Astrocyte (in vitro differentiated cells and primary cell): ENCODE measurements at places on chromosomes 6 and 20. TPM values are rescaled to one million over a fixed set of nuclear protein-coding genes. Genes with fewer than 3 reads are reported as not detected.
A peak's percentile ranks its signal among the peaks of the same experiment; 100 is the strongest.

DNA sequence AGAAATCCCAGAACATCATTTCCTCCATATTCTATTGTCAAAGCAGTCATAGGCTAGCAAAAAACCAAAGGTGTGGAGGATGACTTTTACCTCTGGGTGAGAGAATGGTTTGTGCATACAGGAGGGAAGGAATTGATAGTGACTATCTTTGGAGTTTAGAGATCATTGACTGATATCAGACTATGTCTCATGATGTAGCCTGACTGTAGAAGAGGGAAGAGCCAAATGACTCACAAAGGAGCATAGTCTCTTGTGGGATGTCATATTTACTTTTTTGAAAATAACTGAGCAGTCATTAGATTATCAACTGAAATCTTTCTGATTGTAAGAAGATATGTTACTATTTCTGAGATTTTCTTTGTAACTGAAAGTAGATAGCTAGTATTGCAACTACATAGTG, 158.5 kb downstream of the FLRT3 start:
- no peak for DNase-seq

DNA sequence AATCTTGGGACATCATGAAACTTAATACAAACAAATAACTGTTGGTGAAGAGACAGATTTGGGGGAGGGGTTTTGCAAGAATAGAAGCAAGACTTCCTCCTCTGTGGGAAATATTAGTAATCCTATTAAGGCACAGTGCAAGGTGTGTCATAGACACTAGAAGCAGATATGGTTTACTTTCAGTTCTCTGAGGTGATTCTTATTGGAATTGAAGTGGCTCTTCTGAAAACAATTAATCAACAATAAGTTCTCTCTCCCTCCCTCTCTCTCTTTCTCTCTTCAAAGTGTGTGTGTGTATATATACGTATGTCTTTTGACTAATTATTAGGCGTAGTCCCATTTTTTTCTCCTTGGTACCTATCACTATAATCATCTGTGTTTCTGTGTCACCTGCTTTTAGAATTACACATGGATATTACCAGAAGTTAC, 99.8 kb downstream of the HIVEP2 start:
- DNase-seq = peak; percentile 40

DNA sequence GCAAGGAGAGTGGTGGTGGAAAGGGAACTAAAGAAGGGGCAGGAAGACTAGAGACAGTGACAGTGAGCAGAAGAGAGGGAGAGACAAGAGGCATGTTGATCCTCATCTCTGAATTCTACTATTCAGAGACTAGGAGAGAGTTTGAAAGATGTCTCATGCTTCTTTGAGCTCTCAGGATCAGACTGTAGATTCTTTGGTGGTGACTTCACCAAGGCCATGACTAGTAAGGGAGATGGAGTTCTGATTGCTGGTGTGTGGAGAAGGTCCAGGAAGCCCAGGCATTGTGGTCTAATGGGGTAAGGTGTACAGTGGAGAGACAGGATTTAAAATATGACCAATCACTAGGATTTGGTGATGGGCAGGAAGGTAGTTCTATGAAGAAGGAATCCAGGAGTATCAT, 713 bp downstream of the WFDC9 start:
- no peak for DNase-seq

DNA sequence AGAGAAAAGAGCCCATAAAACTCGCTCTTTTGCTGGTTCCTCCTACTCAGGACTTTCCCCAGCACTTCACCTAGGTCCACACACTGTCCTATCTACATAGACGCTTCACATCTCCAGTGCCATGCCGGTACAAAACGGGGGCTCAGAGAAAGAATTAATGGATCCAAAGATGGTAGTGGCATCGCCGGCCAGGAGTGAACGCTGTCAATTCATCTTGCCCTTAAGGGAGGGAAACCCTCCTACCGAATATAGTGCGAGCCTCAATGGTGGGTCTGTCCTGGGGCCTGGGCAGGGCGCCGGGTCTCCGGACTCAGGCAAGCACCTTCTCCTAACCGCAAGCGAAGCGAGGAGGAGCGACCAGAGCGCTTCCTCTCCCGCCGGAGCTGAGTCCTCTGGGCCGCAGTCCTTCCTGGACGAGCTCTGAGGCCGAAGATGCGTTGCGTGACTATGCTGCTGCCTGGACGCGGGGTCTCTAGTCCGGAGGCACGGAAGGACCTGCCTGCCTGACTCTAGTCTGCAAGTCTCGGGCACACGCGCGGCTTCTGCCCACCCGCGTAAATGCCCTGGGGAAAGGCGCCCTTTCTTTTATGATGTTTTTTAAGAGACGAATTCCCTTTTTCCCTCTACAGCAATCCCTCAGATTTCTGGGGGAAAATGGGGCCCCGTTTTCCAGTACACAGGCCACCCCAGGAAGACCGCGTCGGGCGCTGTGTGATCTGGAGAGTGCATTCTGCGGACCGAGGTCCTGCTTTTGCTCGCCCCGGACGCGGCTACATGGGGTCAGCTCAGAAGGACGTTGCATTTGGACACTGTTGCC, 100.1 kb upstream of the PRDM1 start:
- no peak for DNase-seq

- DNase-seq = no peak
Observed at GRCh38 chr20:49560646-49561045, 7.3 kb downstream of the PTGIS start.

The FOXQ1 gene
- 0.24 and 0.39 TPM in 2 replicates for total RNA-seq

The RBL1 gene
- total RNA-seq = 2.4 and 3.4 TPM in 2 replicates

The ARMC12 gene
- 0.25 TPM in 1 of 2 replicates, not detected in the other for total RNA-seq

DNA sequence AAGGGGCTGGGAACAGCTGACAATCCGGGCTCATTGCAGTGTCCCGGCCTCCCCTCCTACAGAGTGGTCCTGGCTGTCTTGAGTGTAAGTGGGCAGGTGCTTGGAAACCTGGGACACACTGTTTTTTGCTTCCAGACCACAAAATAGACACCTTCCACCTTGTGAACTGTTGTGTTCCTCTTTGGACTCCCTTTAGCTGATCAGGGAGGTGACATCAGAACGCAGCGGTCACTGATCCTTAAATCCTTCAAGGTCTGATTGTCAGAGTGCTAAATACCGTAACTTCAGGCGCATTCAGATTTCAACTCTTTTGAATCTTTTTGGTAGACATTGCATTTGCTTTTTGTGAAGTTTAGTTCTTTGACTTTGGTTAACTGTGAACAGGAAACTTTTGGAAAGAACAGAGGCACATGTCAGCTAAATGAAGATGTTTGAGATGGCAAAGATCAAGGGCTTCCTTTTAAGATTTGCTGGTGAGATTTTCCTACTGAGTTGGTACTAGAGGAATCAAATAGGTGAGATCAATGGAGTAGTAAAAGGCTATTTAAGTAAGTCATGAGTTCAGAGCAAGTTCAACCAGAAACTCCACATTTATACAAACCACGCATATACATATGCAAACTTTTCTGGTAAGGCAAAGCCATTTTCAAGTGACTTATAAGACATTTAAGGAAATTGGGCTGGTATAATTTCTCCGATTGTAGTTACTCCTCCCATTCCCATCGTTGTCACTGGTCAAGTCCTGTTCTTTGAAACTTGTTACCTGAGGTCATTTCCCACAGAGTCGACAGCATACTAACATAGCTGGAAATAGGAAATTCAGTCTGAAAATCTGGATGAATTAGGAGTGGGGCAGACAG, 6.3 kb downstream of the PPP1R3G start:
- no peak for DNase-seq

DNA sequence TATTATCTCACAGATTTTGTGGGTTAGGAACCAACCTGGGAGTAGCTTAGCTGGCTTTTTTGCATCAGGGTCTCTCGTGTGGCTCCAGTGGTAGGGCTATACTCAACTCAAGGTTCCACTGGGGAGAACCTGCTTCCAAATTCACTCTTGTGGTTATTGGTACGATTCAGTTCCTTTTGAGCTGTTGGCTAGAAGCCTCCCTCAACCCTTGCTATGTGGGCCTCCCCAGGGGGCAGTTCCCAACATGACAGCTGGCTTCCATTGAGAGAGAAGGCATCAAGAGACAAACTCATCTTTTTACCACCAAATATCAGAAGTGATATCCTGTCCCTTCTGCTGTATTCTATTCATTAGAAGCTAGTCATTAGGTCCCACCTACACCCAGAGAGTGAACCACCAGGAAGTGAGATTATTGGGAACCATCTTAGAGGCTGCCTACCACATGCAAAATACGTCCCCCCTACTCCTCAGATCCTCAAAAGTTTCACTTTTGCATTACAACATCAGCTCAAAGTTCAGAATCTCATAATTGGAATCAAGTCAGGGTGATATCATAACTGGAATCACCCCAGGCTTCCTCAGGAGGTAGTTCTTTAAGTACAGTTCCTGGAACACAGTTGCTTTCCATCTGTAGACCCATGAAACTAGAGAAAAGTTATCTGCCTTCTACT, 30.9 kb downstream of the MKKS start:
- DNase-seq = no peak

GRCh38 chr6:103122766-103123601, 1729.5 kb downstream of the GRIK2 start:
- DNase-seq = peak; percentile 6

GRCh38 chr6:82492134-82492533, 128.5 kb downstream of the TPBG start:
- DNase-seq = no peak

DNA sequence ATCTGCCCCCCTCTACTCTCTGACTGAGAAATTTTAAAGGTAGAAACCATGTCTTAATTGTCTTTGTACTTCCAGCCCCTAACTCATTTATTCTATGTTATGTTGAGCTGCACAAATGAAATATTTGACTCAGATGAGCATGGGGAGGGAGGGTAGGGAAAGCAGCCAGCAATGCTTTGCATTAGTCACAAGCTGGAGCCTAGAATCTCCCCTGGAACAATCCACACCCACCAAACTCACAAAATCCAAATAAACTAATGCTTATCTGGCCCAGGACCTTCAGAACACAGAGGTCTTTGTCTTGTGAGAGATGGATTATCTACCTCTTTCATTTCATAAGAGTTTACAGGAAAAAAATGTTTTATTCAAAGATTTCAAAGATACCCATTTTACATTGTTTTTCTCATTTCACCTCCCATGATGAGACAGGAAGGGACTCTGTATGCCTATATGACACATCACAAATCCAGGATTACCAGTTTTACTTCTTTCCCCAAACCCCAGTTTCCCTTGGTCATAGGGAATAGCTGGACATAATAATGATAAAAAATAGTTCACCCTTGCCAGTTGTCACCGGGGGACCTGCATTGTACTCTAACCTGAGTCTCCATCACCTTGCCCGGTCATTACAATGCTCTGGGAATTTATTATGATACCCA, 466.9 kb downstream of the KIF16B start:
- DNase-seq = no peak

DNA sequence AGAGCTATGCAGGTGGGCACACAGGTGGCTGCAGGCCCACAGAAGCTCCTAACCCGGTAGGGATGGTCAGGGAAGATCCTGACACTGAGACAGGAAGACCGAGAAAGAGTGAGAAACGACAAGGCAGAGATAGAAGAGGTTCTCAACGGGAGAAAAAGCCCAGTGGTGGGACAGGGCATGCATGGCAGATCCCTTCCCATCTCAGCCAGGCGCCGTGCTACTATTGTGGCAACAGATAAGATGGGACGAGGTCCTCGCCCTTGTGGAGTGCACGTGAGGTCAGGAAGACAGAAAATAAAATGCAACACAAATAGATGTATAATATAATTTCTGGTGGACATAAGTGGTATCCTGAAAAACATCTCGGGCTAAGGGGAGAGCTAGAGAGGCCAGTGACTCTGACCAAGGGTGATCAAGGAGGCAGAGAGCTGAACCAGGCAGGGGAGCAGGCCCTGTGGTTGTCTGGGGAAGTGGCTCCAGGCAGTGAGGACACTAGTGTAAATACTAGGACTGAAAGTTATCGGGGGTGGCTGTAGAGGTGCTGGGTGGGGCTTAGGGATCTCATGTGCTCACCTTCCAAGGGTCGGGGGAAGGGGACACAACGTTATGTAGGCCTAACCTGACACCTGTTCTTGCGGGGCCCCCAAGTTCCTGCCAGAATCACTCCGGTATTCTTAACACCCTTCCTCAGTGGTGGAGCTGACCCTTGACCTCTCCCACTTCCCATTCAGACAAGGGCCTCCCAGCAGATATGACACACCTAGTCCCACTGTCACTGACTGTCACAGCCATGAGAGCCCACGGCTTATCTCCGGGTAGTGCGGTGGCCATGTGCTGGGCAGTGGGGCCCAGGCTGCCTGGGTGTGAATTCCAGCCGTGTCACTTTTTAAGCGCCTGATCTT, 1.0 kb downstream of the SRXN1 start:
- DNase-seq = no peak

GRCh38 chr20:64245746-64246595, 9.6 kb upstream of the PCMTD2 start:
- DNase-seq = no peak

The LGSN gene
- total RNA-seq = 0.25 and 0.36 TPM in 2 replicates

The MBOAT1 gene
- total RNA-seq = 4.8 and 6.4 TPM in 2 replicates

DNA sequence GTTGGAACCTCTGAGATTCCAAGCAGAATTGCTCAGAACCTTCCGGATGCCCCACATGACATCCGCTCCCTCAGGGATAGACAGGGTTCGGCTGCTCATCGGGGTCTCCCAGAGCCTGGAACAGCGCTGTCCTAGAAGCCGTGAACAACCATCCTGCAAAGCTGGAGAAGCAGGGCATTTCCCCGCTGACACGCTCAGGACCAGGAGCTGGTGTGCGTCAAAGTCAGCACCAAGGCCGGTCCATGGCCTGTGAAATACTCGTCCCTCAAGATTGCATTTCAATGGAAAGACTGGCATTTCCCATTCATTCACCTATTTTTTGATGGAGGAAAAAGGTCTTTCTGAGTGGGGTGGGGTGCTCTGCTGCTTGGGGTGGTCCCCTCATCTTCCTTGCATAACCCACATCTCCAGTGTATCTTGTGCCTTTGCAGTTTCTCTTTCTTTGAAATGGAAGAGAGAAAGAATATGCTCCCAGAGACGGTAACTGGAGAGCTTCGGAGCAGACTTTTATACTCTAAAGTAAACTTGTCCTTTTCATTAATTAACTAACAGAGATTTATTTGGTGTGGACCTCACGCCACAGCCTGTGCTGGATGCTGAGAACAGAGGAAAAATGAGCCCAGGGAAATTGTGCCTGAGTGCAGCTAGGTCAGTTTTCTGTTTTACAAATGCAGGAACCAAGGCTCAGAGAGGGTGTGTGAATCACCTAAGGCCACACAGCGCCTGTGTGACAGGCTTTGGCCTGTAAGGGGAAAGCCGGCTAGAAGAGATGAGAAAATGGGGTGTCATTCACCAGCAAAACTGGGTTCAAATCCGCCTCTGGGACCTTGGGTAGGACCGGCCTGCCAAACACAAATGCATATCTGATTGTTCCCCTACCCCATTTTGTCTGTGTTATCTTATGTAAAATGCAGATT, 52.4 kb downstream of the RBM38 start:
- DNase-seq = no peak
